ENCODE measurements at places on chromosomes 12 and 14.

DNA sequence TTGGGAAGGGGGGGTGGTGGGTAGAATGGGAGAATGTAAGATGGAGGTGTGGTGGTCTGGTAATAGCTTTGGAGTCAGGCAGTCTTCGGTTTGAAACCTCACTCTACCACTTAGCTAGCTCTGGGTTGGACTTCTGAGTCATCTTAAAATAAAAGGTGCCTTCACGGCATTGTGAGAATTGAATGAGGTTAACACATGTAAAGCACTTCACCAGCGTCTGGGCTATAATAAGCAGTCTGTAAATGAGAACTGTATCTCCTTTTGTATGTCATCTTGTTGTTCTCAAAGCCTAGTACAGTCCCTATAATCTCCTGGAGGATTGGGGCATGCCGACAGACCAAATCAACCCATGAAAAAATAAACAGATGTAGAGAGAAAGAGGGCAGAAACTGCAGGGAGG lies 11.2 kb downstream of the C2CD5 start:
- no peak for DNase-seq

- no peak for DNase-seq
Observed at GRCh38 chr12:4434706-4435425, 10.7 kb downstream of the FGF6 start.

- no peak for DNase-seq
Observed at GRCh38 chr14:35158951-35159653, 36.8 kb downstream of the PRORP start.

- peak; percentile 35 for DNase-seq
Observed at GRCh38 chr12:120584343-120585149, 3.3 kb upstream of the POP5 start.
